ENCODE measurements at places on chromosomes 5 and 9. TPM values are rescaled to one million over a fixed set of nuclear protein-coding genes. Genes with fewer than 3 reads are reported as not detected.

SLCO6A1 gene
- total RNA-seq = not detected

GRCh38 chr9:128835246-128836210 lies 5.9 kb upstream of the SPOUT1 start:
- no peaks in the 10 kb centered on the region for H3K4me1 ChIP-seq
- no peaks in the 10 kb centered on the region for H3K36me3 ChIP-seq
- H3K27ac ChIP-seq = no peak overlapping the region
- no peak overlapping the region for H3K4me3 ChIP-seq

OR1J2 gene
- total RNA-seq = not detected

GTF2H2C gene
- total RNA-seq = 15.4 TPM

DNA sequence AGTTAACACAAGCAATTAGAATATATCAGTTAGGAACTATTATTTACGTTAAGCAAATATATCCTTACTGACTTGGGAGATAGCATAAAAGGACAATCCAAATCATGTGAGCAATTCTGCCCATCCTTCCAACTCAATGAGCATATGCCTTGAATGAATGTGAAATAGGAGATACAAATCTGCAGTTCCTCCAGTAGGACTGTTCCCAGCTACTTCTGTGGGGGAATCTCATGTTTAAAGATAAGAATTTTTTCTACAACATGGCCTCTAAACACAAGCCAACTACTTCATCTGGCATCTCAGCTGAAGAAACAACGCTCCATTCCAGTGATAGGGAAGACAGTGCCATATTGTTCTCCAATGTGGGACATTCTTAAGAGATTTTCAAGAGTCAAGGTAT lies 110.7 kb upstream of the NIPBL start:
- no peak for DNase-seq
- H3K4me1 ChIP-seq = no peaks in the 10 kb centered on the region
- H3K36me3 ChIP-seq = no peaks in the 10 kb centered on the region
- H3K27me3 ChIP-seq = peaks cover 33% of the 10 kb centered on the region
- H3K4me3 ChIP-seq = no peak overlapping the region
- no peak overlapping the region for H3K27ac ChIP-seq

DNA sequence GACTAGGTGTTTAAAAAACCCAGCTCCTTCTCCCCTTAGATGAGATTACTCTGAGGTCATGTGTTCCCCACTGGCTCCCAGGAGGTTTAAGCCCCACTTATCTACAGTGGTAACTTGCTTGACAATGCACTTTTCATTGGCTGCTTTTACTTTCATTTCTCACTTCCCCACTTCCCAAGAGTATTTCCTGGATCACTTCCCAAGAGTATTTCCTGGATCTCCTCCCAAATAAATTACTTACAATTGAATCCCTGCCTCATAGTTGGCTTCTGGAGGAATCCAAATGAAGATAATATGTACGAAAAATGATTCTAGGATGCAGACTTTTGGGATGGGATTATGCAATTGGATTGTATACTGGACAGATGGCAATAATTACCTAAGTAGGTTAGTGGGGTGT lies 47.1 kb upstream of the CHSY3 start:
- no peak overlapping the region for H3K27ac ChIP-seq
- peaks cover 4% of the 10 kb centered on the region for H3K4me1 ChIP-seq
- no peak for DNase-seq
- H3K36me3 ChIP-seq = no peaks in the 10 kb centered on the region

GRCh38 chr9:138058181-138058580 lies 180.6 kb downstream of the CACNA1B start:
- H3K27me3 ChIP-seq = no peaks in the 10 kb centered on the region
- no peak for DNase-seq
- no peaks in the 10 kb centered on the region for H3K4me1 ChIP-seq

MARVELD2 gene
- total RNA-seq = 12.5 TPM

GRCh38 chr5:117461403-117461802 lies 886.8 kb upstream of the SEMA6A start:
- no peaks in the 10 kb centered on the region for H3K4me1 ChIP-seq
- no peak overlapping the region for H3K4me3 ChIP-seq
- H3K27ac ChIP-seq = no peak overlapping the region
- H3K36me3 ChIP-seq = no peaks in the 10 kb centered on the region
- H3K27me3 ChIP-seq = no peaks in the 10 kb centered on the region
- no peak for DNase-seq

ANKRD34B gene
- total RNA-seq = not detected

SOHLH1 gene
- not detected for total RNA-seq

PCDHA7 gene
- total RNA-seq = 0.26 TPM

GRCh38 chr9:136588663-136589464 lies 43.0 kb upstream of the NOTCH1 start:
- H3K27ac ChIP-seq = no peak overlapping the region
- no peaks in the 10 kb centered on the region for H3K4me1 ChIP-seq
- DNase-seq = no peak
- H3K27me3 ChIP-seq = no peaks in the 10 kb centered on the region

PCDHB12 gene
- total RNA-seq = 0.15 TPM

ST8SIA4 gene
- total RNA-seq = 0.63 TPM

DNA sequence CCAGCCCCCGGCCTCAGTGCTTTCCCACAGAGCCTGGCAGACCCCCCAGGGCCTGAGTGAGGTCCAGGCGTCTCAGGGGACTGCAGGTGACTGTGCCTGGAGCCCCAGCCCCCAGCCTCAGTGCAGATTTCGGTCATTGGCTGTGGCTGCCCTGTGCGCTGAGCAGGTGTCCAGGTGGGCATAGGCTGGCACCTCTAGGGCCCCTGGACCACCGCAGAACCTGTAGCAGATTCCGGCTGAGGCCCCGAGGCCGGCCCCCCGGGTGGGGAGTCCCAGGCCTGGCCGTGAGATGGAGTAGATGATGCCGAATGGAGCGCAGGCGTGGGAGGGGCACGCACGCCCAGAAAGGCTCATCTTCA lies 12.1 kb downstream of the EXD3 start:
- no peaks in the 10 kb centered on the region for H3K27me3 ChIP-seq
- DNase-seq = no peak
- no peak overlapping the region for H3K4me3 ChIP-seq
- H3K4me1 ChIP-seq = peaks cover 21% of the 10 kb centered on the region
- H3K36me3 ChIP-seq = no peaks in the 10 kb centered on the region

Measured in PC-3 (cell line).